ENCODE measurements at places on chromosomes 13 and 19.

GRCh38 chr19:32448026-32448425 is 42.5 kb downstream of the DPY19L3 start:
- no peak for DNase-seq

DNA sequence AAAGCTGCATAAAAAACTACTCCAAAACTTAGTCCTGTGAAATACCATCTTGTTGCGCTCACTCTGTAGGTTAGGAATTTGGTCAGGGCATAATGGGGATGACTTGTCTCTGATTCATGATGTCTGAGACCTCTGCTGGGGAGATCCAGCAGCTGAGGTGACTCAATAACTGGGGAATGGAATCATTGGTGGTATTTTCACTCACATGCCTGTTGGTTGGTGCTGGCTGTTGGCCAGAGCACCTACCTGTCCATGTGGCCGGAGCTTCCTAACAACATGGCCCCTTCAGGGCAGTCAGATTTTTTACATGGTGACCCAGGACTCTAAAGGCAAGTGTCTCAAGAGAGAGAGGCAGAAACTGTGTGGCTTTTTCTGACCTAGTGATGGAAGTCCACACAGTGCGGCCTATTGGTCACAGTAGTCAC is 7.4 kb upstream of the ESD start:
- DNase-seq = no peak

GRCh38 chr13:54879036-54879435 is 1850.4 kb downstream of the OLFM4 start:
- no peak for DNase-seq

DNA sequence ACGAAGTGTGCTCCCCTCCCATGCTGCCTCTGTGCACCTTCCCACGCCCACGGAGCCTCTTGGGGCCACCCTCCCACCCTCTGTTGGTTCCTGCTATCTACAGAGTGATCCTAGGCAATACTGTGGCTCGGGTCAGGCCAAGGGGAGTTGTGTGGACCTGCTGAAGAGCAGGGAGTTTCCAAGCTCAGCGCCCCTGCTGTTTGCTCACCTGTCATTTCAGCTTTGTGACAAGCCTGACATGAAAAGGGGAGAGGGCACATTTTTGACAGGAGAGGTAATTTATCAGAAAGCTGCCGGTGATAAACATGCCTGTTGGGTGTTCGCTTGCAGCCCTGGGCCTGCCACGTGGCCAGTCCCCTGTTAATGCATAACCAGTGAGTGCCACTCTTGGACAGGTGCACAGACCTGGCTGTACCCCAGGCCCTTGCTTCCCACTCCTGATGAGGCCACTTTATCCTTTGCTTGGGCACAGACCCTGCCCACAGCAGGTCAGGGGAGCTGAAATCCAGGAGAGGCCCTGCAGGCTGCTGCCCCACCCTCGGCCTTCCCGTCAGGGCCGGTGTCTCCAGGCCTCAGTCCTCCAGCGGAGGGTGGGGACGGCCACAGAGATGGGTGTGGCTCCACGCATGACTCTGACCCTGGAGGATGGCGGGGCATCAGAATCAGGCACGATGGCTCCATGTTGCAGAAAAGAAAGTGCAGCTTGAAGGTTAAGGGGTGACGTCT is 201.5 kb upstream of the GPR12 start:
- DNase-seq = no peak

DNA sequence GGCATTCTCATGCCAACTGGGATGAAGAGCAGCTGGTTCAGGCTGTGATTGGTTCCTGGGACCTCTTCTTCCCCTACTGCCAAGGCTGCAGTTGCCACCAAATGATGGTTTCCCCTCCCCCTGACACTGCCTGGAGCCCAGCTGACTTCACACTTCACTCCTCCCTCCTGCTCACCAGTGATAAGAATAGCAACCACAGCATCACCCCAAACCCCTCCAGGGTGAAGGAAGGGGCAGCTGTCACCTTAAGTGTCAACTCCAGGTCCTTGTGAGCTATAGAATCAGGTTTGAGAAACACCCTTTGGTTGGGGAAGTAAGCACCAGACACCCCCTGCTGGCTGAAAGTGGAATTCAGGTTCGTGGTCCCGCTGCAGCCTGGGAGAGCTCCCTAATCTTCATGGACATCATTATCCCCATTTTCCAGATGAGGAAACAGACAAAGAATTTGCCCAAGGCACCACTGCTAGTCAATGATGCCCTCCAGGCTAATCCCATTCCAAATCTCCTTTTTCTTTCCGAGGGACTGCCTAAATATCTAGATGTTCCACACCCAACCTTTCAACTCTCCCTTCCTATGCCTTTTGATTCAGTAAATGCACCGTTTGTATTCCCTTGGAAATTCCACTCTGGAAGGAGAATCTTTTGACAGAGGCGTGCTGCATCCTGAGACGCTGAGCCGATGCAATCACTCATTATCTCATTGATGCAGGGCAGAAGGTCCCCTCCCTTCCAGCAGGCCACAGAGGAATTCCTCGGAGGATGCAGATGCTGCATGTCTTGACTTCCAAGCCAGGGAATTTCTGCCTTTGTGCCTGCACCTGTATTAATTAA is 50.6 kb upstream of the UQCRFS1 start:
- DNase-seq = peak; percentile 72

GRCh38 chr13:32311188-32311897 is 3.8 kb downstream of the ZAR1L start:
- DNase-seq = no peak

GRCh38 chr13:32663660-32664059 is 77.4 kb downstream of the PDS5B start:
- no peak for DNase-seq

GRCh38 chr13:114243971-114244370 is 9.3 kb downstream of the CDC16 start:
- no peak for DNase-seq

- DNase-seq = no peak
Measured at GRCh38 chr13:72293206-72293605, 426.2 kb upstream of the DACH1 start.

- DNase-seq = no peak
Measured at GRCh38 chr13:38667526-38668109, 19.3 kb upstream of the FREM2 start.

GRCh38 chr19:7917267-7918061 is 2.7 kb upstream of the SNAPC2 start:
- peak; percentile 58 for DNase-seq

DNA sequence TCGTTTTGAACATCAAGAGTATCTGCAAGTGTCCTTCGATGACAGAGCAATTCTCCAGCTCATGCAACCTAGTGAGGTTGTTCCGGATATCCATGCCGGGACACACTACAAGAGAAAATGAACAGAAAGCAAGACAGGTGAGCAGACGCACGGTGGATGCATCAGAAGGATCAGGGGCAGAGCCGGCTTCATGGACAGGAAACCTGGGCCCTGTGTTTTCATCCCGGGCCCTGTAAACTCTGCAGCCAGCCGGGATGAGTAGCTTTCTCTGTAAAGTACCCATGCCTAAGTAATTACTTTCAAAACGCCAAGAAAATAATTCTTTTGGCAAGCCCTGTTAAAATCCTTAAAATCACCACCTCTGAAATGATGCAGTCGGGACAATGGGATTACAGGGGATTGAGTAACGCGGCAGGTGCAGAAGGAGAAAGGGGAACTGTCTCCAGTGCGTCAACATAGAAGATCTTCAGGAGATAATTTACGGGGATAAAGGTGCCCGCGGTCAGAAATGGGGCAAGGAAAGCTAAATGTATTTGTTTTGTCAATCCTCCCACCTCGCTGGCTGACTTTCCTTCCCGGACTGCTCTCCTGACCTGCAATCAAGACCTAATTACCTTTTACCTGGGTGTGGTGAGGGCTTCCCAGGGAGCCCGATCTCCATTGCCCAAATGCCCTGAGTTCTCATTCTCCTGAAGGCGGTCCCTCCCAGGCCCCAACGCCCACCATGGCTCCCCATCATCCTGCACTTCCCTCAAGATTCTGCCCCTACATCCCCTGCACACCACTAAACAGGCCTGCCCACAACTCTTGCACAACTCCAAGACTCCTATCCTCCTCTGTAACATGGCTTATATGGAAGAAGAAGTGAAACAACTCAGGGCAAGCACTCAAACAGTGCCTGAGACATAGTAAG is 26.2 kb downstream of the INSR start:
- no peak for DNase-seq

- DNase-seq = no peak
Measured at GRCh38 chr13:99677116-99677951, 176.1 kb downstream of the TM9SF2 start.

DNA sequence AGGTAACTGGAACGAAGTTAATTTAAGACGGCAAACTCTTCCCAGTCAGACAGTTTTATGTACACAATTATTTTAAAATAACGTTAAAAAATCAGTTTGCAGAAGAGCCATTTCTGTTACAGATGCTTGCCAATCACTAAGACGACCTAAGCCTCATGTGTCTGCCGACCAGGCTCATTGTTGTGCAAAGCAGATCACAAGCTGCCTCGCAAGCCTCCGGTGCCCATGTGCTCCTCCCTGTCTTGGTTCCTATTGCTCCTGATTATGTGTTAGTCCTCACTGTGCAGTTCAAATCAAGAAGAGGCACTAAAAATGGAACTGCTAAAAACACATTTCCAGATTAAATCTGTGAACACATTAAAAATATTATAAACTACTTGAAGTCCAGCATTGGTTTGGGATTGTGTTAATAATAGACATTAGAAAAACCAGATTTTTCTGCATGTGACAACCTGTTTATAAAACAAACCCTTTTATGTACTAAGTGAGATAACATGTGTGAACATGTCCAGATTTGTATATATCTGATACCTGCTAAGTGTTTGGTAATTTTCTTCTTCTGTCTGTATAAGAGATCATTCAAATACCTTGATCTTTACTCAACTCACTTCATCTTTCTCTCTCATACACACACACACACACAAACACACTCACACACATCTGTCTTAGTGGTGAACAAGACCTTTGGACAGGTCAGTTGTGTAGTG is 81.9 kb upstream of the SLC15A1 start:
- no peak for DNase-seq

DNA sequence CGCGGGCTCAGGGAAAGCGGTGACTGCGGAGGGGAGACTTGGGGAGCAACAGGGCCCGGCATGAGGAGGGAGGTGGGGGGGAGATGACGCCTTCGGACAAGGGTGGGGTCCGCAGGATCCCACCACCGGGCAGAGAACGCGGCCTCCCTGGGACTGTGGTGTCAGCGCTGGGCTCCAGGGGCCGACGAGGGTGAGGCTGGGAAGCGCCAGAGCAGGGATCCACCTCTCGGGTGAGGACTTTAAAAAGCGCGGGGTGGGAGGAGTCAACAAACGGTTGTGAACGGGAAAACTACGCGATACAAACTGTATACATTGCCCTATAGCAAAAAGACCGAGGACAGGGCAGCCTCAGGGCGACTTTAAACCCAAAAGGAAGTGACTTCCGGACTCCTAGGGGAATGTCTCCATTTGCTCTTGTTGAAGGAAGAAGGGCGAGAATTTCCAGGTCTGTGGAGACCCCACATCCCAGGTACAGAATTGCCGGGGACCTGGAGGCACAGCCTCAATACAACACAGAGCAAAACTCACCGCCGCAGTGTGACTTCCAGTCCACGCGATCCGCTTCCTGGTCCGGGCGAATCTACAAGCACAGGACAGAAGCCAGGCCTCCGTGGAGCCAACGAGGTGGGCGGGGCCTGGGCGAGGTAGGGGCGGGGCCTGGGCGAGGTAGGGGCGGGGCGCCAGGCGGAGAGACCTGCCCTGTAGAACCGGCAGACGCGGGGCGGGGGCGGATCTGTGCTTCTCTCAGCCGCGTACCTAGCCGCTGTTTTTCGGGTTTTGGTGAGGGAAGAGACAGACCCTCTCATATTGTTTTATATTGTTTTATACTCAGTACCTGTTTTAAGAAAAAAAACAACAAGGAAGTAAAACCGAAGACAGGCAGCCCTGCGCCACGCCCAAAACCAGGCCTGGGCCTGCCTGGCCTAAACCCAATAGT is at the start of gene ZNF888:
TSS of gene ZNF888 (minus strand) at position 588 of the 937 bp plus-strand sequence. CDS start 5,555 bp downstream, outside the sequence.
- DNase-seq = peak; percentile 70

- no peak for DNase-seq
Measured at GRCh38 chr13:36997716-36998427, 1.3 kb downstream of the ALG5 start.

- no peak for DNase-seq
Measured at GRCh38 chr19:28710278-28710677, 502.7 kb downstream of the UQCRFS1 start.

- no peak for DNase-seq
Measured at GRCh38 chr13:47256618-47257017, 359.8 kb upstream of the HTR2A start.

DNA sequence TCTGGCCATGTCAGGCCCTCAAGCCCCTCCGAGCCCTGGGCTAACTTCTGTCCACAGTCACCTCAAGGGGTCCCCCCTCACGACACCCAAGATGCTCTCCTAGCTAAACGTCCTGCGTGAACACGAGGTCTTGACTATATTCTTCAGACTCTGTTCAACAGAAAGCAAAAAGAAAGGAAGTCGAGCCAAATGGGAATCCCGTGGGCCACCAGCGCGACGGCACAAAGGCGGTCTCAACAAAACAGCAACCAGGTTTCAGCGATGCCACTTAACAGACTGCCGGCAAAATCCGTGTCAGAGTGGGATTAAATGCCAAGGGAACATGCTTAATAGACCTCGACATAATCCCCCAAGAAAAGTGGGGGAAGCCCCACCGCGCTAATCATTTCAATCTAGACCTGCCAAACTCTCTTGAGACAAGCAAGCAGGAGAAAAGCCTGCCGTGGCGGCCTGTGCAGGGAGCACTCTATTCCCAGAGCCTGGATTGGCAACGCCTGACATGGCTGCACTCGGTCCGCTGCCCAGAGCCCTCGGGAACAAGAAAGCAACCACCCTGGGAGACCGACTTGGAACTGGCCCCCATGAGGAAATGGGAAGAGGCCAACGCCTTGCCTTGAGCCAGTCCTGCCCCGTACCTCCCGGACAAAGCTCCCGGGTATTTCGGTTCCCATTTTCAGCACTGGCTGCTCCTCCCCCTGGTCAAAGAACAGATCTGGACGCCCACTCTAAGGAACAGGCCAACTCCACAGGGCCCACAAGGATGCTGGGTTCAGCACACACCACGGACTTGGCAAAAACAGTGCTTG is 16.0 kb downstream of the ZC3H4 start:
- no peak for DNase-seq

DNA sequence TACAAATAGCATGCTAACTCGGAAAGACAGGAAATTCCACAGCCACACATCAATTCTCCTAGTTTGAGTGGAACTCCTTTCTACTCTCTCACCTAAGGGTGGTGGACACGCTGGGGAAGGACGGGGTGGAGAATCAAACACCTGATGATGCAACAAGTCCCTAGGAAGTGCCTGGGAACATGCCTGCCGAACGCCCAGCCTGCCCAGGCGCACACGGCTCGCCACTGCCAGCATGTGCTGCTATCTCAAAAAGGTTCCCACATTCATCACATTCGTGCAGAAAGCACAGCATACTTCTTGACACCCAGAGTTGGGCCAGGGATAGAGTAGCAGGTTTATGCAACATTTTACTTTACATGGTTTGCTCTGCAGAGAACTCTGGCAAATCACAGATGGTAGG is 164.6 kb downstream of the ABCC4 start:
- no peak for DNase-seq

DNA sequence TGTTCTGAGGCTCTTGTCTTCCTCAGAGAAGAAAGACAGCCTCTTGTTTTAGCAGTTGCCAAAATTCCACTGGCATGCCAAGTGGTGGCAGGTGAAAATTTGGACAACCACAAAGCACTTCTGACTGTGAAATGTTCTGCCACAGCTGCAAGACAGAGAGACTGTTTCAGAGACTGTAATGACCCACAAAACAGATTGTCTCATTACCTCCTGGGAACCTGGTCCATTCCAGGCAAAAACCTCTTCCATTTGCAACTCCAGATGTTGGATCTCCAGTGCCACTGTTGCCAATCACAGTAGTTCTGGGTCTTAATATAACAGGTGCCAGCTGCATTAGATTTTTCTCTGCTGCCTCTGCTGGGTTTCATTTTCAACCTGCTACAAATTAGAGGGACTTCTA is 911.5 kb downstream of the UQCRFS1 start:
- DNase-seq = no peak

- DNase-seq = no peak
Measured at GRCh38 chr19:32566246-32566830, 14.7 kb upstream of the PDCD5 start.
